ENCODE measurements at places on chromosomes 12 and 14.

DNA sequence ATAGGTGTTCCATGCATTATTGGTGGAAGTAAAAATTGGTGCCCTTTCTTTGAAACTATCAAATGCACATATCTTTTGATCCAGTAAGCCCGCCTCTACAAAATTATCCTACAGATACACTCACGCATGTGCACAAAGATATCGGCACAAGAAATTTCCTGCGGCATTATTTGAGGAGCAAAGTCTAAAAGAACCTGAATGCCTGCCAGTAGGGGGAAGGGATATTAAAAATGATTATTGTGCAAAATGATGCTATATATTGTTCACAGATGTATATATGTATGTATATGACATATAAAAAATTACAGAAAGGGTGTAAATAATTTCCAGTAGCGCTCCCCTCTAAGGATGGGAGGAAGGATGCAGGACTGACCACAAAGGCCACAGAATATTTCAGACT, 24.7 kb upstream of the ADIPOR2 start:
- no peak for DNase-seq

DNA sequence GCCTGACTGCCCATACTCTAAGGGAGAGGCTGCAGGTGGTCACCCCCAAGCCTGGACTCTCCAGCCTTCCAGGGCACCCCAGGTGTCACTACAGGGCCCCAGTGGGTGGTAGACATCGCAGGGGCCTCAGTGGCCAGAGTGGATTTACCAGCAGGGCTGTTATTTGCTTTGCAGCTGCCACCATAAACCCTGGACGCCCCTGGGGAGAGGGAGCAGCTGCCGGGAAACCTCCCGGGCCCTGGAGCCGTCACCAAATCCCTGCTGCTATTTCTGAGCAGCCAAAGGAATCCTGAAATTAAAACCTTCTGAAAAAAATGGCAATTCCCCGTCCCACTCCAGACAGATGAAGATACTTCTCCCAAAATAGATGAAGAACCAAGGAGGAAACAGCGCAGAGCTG, 13.9 kb downstream of the TMEM119 start:
- DNase-seq, result no peak

DNA sequence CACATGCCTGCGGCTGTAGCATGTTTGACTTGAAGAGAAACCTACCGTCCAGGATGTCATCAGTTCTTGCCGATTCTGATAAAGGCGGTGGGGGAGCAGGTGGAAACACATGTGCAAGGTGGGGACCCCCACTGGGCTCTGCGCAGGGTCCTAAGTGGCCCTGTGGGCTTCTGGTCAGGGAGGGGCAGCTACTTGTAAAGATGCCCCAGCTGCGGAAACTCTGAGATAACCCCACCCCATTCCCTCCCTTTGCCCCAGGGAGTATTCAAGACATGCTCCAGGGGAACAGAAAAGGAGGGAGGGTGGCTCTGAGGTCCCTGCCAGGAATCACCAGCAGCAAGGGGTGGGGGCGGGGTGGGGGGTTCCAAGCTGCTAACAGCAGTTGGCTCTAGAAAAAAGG, 67.6 kb downstream of the PIWIL1 start:
- no peak for DNase-seq

GRCh38 chr14:52380294-52380693, 66.2 kb downstream of the PTGER2 start:
- DNase-seq, result no peak

GRCh38 chr12:52666471-52666870, 13.7 kb downstream of the KRT1 start:
- no peak for DNase-seq

- no peak for DNase-seq
Measured at GRCh38 chr14:75044322-75044721, 6.9 kb downstream of the MLH3 start.

GRCh38 chr14:73785336-73785833, 66.2 kb upstream of the PTGR2 start:
- DNase-seq, result peak; percentile 60

DNA sequence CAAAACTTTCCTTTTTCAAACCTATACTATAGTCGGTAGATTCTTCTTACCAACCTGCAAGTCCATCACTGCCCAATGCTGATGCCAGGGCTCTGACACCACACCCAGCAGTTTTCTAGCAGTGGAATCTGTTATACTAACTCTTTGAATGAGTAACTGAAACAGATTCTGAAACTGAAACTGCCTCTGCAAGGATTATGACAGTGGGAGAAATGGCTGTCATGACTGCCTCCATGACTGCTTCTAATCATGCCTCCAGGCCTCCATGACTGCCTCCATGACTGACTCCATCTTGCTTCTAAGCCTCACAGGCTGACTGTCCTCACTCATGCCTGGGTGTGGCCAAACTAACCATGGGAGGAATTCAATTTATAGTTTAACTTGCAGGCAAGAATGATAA, 29.4 kb upstream of the OXA1L start:
- no peak for DNase-seq

GRCh38 chr12:95790033-95790916, at the start of gene NTN4:
TSS of gene NTN4 (minus strand) at chr12:95790764. CDS start at chr12:95790309, 455 bp downstream.
- no peak for DNase-seq

DNA sequence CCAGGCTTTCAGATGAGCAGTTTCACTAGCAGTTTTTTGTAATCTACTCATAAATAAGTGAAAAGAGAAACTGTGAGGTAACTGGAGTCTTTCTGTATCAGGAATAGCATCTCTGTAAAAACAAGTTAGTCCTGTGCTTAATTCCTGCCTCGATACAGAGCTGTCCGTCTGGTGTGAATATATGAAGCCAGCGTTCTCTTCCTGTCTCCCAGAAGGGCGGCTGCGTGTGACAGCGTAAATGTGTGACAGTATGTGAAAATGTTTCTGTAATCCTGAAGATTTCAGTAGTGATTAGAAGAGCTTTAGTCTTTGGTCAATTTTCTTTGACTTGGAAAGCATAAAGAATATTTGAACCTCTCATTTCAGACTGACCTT, 150.3 kb downstream of the FBXL14 start:
- no peak for DNase-seq

- DNase-seq, result no peak
Measured at GRCh38 chr12:118541934-118542333, 165.6 kb downstream of the SUDS3 start.

DNA sequence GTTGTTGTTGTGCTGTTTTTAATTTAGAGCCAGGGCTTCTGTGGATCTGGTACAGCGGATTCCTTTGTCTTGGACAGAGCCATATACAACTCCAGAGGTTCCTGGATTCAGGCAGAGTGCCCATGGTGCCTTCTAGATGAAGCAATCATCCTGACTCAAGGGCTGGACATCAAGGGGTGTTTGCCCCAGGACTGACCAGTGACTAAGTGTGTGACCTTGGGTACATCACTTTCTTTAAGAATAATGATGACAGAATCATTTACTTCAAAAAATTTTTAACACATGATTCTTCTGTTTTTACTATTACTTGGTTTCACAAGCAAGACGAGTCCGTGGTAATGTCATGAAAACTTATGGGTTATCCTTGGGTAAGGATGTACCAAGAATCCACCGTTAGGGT, 397.3 kb downstream of the ZFP36L1 start:
- no peak for DNase-seq

DNA sequence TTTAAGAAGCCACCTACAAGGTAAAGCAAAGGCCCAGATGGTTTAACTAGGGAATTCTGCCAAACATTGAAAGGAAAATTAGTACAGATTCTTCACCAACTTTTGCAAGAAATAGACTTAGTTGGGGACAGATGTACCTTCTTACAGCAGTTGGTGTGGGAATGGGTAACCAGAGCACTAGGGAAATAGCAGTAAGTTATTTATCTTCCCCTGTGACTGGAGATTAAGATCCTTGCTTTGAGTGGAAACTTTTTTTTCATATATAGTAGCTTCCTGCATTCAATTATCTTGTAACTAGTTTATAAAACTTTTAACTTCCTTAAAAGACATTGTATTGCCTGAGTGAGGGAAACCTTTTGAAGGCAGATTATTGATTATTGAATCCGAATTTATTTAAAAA, 44.2 kb downstream of the ARID2 start:
- DNase-seq, result no peak

DNA sequence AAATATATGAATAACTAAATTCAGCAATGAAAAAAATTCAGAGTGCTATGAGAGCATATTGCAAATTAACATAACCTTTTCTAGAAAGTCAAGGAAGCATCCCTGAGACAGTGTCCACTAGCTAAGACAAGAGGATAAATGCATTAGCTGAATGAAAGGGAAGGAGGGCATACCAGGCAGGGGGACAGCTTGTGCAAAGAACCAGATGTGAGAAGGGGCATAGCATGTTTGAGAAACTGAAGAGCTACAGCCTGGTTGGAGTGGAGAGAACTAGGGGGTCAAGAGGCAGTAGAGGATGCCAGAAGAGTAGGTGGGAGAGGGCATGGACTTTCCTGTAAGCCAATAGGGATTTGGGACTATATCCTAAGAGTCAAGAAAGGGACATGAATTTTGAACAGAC, 2.2 kb upstream of the GUCY2C start:
- DNase-seq, result no peak

DNA sequence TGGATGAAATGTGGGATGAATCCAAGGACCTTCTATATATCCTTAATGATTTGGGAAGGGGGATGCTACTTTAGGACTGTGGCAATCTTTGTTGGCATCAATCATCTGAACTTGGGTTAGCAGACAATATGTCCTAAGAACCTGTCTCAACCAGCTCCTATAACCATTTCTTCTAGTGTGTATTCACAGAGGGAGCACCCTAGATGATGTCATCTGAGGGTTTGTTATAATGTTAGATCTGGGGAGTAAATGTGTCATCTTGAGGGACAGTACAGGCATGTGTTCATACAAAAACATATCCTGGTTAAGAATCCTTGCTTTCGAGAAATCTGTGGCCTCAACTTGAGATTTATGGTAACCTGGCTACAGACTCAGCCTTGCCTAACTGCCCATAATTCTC, 41.9 kb upstream of the NFKBIA start:
- DNase-seq, result no peak

DNA sequence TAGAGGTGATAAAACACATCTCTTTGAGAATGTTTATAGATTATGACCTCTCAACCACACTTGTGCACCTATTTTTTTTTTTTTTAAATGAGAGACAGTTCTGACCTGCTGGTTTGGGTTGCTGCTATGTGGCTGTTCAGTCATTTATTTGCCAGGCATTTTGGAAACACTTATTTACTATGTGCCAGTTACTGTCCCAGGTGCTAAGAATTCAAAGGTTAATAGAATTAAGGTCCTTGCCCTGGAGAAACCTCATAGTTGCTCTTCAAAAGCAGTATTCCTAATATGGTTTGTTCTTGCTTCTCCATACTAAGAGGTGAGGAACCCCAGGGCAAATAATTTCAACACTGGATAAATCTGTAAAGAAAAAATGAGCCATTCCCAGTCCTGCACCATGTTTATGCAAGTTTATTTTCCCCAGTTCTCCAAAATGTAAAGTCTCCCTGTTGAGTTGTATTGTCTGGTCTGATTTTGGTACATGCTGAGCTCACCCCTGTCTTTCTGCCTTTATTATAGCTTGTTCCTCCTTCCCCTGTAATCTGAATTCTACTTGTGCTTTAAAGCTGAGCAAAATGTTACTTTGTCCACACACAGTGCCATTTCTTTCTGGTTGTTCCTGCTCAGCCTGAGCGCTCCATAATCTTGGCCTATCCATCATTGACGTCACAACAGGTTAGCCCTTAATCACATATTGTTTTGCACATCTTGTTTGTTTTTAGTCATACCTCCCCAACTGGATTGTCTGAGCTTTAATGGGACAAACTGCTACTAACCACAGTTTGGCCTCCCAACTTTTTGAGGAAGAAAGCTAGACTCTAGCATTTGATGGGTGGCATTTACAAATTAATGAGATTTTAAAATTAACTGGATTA, 56.7 kb downstream of the SRGAP1 start:
- no peak for DNase-seq

DNA sequence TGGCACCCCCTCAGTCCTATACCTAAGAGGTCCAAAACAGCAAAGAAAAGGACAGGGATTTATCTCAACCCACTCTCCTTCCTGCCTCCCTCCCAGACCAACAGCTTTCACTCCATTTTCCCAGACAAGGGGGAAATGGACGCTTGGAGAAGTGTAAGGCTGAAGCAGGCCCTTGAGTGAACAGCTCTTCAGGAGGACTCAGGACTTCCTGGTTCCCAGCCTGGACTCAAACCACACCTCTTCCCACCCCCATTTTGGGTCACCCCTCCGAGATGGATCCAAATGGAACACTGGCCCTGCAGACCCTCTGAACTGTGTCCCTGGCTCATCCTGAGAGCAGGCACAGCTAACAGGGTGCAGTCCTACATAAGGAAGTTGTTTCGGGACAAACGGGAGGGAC, 2.7 kb downstream of the KMT2D start:
- DNase-seq, result peak; percentile 34

DNA sequence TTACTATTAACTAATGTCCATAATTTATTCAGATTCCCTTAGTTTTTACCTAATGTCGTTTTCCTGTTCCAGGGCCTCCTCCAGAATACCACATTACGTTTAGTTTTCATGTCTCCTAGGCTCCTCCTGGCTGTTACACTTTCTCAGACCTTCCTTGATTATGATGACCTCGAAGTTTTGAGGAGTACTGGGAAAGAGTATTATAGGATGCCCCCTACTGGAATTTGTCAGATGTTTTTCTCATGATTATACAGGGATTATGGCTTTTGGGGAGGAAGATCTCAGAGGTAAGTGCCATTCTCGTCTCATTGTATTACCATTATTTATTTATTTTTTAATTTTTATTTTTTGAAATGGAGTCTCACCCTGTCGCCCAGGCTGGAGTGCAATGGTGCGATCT, 17.7 kb upstream of the C1S start:
- DNase-seq, result peak; percentile 78

GRCh38 chr12:14886271-14886670, 617 bp upstream of the MGP start:
- no peak for DNase-seq

- no peak for DNase-seq
Measured at GRCh38 chr14:64673316-64673715, 30.9 kb upstream of the PLEKHG3 start.

- DNase-seq, result no peak
Measured at GRCh38 chr14:56900726-56901125, 90.4 kb upstream of the OTX2 start.

GRCh38 chr12:127052511-127053232, 1214.3 kb upstream of the TMEM132C start:
- no peak for DNase-seq

DNA sequence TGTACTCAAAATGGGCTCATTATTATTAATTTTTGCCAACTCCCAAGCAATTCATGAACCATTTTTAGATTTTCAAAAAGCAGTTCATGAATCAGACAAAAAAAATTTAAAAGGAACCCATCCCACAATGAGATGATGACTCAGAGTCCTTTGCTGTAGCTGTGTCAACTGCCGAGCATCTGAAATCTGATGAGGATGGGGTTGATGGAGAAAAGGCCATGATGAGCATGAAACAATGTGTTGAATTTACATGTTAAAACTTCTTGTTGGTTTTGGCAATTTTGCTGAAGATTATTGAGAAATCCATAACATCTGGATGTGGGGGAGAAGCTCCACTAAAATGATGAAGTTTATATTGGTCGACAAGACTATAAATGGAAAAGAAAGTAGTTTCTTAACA, 378.0 kb downstream of the FOXG1 start:
- DNase-seq, result no peak

- no peak for DNase-seq
Measured at GRCh38 chr12:116996093-116996492, 85.3 kb downstream of the FBXW8 start.

GRCh38 chr14:98210045-98210672, 1061.8 kb downstream of the BCL11B start:
- DNase-seq, result peak; percentile 73
